Activated B cell treated with CpG ODN at 0.5 μM for 24 hours (primary cell): ENCODE measurements at places on chromosomes 4 and X.

GRCh38 chrX:147217334-147217733, 402.8 kb upstream of the CXorf51A start:
- DNase-seq: no peak

DNA sequence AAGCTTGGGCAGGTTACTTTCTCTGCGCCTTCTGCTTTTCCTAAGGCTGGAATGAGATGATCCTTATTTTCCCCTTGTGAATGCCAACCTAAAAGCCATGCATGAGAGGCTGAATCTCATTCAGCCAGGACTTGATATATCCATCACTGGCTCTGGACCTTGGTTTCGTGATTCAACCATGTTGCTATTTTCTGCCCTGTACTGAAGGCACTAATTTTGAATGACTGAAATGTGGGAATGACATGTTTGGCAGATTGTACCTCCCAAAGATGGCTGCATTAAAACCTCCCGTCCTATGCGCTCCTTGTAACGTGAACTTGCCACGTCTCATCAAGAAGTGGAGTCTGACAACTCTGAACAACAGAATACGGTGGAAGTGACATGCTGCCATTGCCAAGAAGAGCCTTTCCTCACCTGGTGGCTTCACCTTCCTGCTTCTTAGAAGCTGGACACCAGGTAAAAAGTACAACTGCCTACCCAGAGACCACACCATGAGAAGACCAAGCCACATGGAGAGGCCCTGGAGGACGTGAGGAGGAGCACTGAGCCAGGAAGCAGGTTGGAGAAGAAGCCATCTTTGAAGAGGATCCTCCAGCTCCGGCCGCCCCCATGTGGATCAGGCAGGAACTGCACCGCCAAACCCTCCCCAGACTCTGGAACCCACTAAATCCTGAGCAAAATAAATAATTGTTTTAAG, 174.5 kb downstream of the NSUN7 start:
- peak; percentile 54 for DNase-seq

DNA sequence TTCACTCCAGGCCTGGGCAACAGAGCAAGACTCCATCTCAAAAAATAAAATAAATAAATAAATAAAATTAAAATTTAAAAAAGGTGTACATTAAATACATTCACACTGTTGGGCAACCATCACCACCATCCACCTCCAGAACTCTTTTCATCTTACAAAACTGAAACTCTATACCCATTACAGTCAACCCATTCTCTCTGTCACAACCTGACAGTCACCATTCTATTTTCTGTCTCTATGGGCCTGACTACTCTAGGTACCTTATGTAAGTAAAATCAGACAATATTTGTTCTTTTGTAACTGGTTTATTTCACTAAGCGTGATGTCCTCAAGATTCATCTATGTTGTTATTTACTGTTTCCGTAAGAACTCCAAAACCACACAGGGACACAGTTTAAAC, 59.6 kb downstream of the FRYL start:
- no peak for DNase-seq

DNA sequence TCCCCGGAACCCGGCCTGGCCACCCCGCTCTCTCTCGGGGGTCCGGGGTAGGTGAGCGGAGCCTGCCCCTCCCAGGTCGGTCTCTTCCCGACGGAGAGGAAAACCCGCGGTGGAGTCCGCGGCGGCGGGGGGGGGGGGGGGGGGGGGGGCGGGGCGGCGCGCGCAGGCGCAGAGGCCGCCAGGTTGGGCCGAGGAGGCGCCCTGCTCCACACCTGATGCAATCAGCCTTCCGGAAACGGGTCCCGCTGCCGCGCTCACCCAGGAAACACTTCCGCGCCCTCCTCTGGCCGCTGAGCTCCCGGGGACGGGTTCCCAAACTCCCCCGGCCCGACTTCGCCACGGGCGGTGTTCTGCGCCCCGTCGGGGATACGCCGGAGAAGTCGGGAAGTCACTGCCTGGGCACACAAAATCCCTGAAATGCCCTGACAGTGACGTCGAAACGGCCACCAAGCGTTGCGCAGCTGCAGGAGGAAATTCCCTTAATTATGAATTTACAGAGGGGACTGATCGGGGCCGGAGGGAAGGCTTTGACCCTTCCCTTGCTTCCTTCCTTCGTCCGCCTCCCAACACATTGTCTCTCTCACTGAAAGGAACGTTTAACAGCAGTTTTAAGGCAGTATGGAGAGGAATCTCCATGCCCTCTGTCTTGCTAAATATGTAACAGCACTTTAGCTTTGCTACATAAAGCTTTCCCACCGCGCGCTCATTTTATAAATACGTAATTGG, 2.1 kb upstream of the APBB2 start:
- DNase-seq: peak; percentile 30

DNA sequence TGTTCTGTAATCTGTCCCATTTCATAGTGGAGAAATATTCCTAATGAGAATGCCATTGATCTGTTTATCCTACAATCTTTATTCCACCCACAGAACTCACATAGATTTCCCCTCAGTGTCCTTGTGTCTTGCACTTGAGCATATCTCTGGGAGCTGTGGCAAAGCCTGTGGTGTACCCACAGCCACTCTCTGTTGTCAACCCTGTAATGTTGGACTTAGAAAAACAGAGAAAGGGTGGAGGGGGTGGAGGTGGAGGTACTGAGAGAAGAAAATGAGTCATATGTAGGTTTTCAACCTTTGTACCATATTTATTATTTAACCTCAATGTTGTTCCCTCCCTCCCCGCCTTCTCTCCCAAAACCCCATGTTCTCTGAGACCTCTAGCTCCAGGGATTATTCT, 46.9 kb upstream of the TLL1 start:
- DNase-seq: no peak

DNA sequence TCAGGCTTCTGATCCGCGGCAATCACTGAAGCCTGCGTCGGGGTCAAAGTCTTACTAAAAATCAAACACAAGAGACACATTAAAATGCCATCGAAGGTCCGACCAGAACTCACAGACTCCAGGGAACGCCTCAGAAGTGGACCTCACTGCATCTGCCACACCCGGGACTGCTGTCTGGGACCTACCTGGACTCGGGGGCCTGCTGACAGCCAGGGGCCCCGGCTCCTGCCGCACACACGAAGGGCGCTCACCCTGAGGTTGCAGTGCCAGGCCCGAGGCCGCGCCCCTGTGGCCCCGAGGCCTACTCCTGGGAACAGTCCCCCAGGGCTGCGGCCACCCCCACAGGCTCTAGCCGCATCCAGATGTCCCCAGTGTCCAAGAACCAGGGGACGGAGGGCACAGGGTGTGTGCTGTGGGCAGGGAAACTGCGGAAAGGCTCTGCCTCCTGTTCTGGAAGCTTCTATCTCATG, 7.4 kb downstream of the CTBP1 start:
- DNase-seq: no peak

- no peak for DNase-seq
Observed at GRCh38 chrX:74286950-74287740, 16.8 kb upstream of the ZCCHC13 start.

DNA sequence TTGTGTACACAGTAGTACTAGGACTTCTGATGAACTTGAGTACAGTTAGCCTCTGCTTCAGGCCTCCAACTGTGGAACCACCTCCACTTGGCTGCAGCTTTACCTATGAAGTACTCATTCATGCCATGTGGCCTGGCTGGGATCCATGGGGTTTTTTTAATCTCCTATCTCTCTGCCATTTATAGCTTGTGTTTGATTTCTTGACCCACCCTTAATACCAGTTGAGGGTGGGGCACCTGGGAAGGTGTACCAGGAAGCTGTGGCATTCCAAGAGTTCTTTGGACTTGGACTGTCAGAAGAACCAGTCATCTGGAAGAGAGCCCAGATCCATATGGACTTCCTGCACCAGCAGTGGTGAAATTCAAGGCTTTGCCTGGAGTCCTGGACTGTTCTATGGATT, 230.1 kb downstream of the SHROOM3 start:
- DNase-seq: no peak

GRCh38 chr4:108166038-108166437, 2.7 kb downstream of the LEF1 start:
- DNase-seq: no peak

- DNase-seq: no peak
Observed at GRCh38 chr4:40612283-40612682, 17.4 kb downstream of the RBM47 start.

DNA sequence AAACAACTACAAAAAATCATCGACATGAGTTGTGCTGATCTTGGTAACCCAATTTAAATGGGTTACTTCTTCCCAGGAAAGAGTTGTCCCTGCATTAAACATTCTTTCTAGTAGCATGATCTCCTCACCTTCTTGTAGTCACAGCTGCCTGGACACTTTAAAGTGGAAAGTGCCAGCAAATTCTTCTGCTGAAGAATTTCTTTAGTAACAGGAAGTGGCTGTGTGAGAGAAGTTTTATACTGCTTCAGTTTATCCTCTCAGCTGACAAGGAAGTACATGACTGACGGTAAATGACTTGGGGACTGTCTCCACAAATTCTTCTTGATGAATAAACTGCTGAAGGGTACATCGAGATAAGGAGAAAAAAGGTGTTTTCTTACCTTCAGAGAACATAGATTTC, 18.2 kb upstream of the TNIP3 start:
- no peak for DNase-seq

DNA sequence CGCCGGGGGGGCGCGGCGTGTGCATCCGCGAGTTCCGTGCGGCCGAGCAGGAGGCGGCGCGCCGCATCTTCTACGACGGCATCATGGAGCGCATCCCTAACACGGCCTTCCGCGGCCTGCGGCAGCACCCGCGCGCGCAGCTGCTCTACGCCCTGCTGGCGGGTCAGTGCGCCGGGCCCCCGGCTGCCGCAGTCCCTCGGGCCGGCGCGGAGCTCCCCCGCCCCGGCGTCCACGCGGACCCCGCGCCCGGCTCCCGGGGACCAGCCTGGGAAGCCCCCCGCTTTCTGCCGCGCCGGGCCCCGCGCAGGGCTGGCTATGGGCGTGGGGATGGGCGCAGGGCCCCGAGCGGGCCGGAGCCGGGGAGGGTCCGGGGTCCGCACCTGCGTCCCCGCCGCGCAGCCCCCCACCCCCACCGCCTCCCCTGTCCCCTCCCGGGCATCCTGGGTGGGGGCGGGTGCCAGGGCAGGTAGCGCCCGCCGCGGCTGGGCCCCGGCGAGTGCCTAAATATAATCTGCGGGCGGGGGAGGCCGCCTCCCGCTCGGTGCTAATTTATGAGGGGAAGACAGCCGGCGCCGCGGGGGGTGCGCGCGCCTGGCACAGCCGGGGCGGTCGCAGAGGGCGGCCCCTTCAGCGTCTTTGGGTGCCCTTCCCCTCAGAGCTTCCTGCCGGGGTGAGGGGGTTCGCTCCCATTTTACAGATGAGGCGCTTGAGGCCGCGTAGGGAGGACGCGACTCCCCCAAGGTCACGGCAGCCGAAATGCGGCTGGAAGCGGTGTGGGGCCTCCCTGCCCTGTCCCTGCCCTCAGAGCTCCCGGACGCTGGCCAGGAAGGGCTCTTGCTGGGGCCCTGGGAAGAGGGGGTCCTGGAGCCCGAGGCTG, 837 bp downstream of the NAT8L start:
- DNase-seq: no peak

- DNase-seq: no peak
Observed at GRCh38 chr4:2875556-2875955, 31.9 kb downstream of the ADD1 start.

DNA sequence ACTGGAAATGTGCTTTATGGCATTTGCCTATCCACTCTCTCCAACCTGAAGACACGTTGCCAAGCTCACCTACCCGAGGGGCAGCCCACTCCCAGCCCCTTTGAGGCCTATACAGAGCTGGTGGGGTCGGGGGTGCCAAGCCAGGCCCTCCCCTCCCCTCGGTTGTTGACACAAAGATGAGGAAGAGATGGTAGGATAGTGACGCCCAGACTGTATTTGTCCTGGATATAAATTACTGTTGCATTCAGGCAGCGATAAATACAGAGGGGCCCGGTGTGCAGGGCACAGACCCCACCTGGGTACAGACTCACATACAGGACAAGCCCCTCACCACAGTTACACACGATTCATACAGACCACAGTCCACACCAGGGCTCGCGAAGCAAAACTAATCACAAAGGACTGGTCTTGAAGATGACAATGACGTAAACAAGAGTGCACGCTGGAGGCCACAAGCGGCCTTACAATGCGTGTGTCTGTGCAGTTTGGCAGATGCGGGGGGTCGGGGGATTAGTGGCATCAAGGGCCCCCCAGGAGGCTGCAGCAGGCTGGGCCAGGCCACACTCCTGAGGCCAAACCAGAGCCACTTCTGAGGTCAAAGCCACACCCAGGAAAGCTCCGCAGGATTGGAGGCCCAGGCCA, 14.6 kb downstream of the DGKQ start:
- no peak for DNase-seq

DNA sequence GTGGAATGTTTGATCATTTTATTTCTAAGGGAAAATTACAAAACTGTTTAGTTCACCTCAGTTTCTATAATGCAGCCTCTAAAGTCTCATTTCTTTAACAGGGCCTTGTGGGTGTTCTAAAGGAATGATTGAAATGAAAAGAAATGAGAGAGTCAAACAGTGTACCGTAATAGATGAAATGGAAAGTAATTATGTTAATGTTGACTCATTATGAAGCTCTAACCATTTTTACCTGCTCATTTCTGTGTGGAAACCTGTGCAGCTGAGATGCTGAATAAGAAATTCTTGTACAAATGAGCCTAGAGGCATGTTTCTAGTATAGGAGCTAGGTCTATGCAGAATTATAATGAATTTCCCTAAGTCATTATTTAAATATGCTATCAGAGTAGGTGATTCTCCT, 45.2 kb upstream of the RPA4 start:
- DNase-seq: no peak

DNA sequence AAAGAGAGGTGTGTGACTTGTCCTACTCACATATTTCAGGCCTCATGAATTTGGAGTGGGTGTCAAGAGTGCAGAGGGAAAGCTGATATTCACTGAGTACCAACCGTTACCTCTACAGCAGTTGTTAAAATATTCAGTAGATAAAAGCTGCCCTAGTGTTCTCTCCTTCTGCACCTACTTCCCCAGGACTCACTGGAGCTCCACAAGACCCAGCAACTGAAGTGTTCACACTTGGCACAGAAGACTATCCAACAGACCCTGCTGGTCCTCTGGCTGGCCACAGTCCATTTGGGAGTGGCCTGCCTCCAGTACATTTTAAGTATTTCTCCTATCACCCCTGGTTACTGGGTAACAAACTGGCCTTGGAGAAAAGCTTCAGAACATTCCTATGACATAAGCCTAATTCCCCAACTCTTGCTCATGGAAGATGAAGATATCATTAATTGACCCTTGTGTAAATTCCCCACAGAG, 70.8 kb downstream of the PPARGC1A start:
- DNase-seq: no peak

DNA sequence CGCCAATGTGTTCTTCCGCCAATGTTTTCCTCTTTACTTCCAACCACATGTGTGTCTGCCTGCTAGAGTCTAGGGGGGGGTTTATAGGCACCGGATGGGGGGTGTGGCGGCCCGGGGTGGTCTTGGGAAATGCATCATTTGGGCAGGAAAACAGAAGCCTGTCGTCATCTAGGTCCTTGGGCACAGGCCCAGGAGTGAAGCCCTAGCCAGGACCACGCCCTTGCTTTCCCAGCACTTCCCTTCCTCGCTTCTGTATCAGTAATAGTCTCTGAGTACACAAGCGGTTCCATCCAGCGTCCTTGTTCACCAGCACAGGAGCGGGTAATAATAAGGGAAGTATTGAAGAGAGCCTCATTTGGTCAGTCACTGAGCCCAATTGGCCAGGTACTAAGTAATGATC, 74.5 kb downstream of the QDPR start:
- DNase-seq: no peak
